Amniotic stem cell (primary cell): ENCODE measurements at places on chromosomes 6 and 20.

DNA sequence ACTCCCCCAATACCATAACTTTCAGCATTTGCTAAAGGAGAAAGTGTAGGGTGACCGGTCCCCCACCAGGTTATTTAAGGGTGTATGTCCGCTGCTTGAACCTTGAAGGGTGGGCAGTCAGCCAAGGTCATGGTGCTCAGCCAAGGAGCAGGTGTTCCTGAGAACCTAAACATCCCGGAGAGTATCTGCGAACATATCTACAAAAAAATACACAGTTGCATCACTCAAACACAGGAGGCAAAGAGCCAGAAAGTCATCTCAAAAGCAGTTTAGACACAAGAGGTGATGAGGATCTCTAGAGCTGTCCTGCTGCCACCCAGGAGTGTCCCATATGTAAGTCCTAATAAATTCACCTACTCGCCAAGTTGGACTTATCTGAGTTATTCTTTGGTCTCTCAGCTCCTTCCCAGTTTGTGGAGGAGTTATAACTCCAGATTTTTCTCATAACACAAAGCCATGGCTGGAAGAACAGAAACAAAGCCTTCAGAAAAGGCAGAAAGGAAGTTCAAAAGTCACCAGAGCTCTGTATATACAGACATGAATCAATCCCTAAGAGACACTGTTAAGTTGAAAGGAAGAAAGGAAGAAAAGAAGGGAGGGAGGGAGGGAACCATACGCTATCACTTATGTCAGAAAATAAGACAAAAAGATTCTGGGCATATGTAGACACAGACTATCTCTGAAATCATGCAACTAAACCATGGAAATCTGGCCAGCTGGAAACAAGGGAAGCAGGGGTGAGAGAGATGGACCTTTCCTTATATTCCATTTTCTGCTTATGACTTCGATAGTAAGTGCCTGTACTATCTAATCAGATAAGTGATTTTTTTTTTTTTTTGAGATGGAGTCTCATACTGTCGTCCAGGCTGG lies 11.3 kb downstream of the MBOAT1 start:
- DNase-seq = no peak

GRCh38 chr6:9532621-9533557 lies 882.0 kb downstream of the TFAP2A start:
- DNase-seq = no peak

GRCh38 chr6:81557811-81558210 lies 194.7 kb downstream of the TENT5A start:
- no peak for DNase-seq

DNA sequence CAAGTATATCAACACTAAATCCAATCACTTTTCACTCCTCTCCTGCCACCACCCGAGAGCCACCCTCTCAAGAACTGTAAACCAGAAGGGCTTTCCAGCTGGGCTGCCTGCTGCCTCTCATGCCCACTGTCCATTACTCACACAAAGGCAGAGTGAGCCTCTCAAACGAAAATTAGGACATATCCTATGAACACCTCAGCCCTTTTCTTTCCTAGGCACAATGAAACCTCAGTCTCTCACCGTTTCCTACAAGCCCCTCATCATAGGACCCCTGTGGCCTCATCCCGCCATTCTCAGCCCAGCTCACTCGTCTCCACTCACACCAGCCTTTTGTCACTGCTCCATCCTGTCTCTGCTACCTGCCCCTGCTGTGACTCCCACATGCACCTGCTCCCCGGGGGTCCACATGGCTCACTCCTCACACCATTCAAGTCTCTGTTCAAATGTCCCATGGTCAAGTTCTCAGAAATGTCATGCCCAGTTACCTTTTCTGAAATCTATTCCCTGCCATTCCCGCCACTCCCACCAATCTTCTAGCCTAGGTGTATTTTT lies 7.4 kb downstream of the HLA-F start:
- no peak for DNase-seq

- no peak for DNase-seq
These were observed 8.6 kb downstream of the MAP3K5 start for GRCh38 chr6:136783495-136784270.

- no peak for DNase-seq
These were observed 35.5 kb downstream of the ABHD12 start for GRCh38 chr20:25355011-25355595.

- no peak for DNase-seq
These were observed 26.1 kb upstream of the KCNB1 start for GRCh38 chr20:49508435-49509199.
